Stimulated activated CD8-positive, alpha-beta memory T cell treated with anti-CD3 and anti-CD28 coated beads, Interleukin-15, amount 100 ng/mL, for 24 hours (primary cell): ENCODE measurements at places on chromosomes 2 and 18.

DNA sequence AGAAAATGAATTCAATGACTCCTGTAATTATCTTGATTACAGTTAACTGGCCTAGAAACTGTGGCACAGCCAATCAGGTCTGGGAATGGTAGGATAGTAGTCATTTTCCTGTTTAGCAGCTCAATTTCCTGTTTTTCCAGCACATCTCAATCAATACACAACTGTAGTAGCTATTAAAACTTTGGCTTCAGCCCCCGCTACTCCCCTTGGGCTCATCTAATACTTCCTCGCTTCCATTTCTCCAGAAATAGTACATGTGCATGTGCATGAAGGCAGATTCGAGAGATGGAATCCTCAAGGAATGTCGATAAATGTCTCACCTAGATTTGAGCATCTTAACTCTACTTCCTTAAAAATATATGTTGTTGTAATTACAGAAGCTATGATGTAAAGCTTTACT, 9.7 kb downstream of the COBLL1 start:
- no peak for DNase-seq

DNA sequence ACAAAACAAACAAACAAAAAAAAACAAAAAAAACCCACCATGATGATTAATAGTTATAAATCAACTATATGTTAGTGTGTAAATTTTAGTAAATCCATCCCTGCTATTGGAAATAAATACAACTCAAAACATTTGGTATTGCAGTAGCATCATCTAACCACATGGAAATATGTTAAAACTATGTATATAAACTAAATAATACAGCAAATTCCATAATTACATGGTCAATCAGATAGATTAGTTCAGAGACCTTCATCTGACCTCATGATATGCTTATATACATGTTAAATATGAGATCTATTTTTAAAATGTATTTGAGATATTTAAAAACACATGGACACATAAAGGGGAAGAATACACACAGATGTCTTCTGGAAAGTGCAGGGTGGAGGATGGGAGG, 384.2 kb downstream of the TMX3 start:
- no peak for DNase-seq

DNA sequence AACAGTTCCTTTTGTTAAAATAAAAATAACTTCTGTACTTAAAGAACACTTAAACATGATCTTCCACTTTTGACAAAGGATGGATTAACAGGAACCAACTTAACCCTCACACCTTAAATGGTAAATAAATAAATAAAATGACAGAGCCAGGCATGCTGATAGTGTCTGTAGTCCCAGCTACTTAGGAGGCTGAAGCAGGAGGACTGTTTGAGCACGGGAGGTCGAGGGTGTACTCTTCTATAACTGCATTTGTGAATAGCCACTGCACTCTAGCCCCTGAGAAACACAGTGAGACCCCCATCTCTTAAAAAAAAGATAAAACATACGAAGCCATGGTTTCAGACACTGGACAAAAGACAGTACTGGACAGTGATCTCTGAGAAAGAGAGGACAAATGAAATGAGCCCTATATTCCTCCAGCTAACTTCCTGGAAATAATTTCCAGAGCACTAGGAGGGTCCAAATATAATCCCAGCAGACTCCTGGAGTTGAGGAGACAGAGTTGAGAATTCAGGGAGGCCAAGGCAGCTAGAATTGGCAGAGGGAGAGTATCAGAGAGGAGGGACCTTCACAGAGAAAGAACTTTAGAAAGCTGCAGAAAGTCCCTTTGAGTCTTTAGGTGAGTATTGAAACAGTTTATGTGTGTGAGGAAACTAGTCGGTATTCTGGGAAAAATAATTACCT, 17.4 kb downstream of the PPP4R1 start:
- no peak for DNase-seq

- no peak for DNase-seq
These were observed at the start of gene GRP for GRCh38 chr18:59219672-59220163. Gene GRP, plus strand, starts transcription at chr18:59220158. Its CDS starts 108 bp downstream, at chr18:59220266.

- DNase-seq, result no peak
These were observed 157.4 kb downstream of the TAF4B start for GRCh38 chr18:26383454-26384270.

- DNase-seq, result no peak
These were observed 9.0 kb upstream of the CTIF start for GRCh38 chr18:48529796-48530195.

GRCh38 chr2:75640621-75641121, 5.9 kb upstream of the MRPL19 start:
- DNase-seq, result no peak

GRCh38 chr18:1361936-1362335, 457.3 kb downstream of the ADCYAP1 start:
- DNase-seq, result no peak

DNA sequence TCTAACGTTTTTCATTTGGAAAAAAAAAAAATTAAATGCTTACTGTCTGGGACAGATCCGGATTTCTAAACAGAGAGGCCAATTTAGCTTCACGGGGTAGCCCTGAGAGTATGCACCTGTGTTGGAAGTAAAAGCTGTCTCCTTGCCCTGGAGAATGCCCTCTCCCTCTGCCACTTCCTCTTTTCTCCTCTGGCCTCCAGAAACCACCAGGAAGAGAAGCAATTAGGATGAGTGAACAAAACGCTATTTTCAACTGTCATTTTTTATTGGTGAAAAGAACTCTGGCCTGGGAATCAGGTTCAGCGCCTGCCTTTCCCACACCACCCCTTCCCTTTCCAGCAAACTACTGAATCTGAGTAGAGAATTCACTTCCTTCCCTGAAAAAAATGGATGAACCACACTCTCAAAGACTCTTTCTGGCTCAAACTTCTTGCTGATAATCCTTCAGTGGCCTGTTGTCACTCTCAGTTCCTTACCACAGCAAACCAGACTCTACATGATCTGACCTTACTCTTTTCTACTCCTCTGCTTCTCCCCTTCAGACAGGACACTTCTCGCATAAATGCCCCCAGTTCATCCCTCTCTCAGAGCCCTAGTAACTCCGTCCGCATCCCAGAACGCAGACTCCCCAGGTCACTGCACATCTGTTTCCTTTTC, 29.8 kb downstream of the KLF7 start:
- DNase-seq, result no peak

DNA sequence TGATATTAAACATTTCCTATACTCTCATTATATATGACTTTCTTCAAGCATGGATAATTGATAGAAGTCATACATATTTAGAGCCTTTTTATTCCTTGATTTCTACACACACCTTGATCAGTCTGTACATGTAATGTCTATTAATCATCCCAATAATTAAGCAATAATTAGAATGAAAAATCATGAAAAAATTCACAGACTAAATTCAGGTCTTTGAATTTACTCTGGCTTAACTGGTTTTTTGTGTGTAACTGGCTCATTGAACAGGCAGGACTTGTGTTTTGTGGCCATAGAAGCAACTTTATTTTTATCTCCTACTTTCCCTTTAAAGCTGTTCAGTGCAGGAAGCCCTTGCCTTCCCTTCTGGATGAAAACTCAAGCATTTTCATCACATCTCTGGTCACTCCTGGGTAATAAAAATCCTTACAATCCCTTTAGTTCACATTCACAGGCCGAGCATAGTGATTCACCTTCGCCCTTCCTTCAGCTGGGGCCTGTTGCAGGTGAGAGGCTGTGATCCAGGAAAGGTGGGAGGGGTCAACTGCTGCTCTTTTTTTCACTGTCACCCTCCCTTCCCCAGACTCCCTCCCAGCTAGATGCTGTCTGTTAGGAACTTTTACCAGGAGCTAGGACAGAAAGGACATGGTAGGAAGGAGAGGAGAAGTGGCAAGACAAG, 58.0 kb upstream of the ITSN2 start:
- DNase-seq, result no peak

GRCh38 chr2:52308156-52308555, 1276.2 kb upstream of the NRXN1 start:
- no peak for DNase-seq

DNA sequence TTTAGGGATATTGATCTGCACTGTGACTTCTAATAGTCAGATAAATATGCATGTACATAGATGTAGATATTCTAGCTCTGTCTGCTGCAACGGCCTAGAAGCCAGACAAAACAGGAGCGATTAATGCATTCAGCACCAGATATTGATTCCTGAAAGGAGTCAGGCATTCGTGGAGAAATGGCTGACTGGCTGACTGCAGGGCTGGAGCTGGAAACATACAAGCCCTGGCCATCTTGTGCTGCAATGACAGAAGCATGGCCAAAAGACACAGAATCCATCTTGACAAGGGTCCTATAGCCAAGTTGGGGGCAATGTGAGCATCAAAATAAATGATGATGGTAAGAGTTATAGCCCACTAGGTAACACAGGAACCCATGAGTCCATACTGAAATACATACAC, 231.5 kb upstream of the KLHL29 start:
- no peak for DNase-seq

- no peak for DNase-seq
These were observed 23.5 kb downstream of the GPD2 start for GRCh38 chr2:156459720-156460119.

DNA sequence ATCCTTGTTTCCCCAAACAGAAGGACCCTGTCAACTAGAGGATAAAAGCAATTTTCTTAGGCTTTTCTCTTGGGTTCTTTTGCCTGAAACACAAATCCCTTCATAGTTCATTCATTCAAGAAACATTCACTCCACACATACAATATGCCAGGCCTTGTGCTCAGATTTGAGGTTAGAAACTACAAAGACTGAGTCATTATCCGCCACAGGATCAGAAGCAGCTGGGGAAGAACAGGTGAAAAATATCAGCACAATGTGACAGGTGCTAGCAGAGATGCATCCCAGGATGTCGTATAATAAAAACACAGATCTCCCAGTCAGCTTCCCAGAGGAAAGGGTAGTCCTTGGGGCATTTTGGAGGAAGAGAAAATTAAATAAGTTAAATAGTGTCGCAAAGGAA, 172.4 kb downstream of the LRATD1 start:
- no peak for DNase-seq

DNA sequence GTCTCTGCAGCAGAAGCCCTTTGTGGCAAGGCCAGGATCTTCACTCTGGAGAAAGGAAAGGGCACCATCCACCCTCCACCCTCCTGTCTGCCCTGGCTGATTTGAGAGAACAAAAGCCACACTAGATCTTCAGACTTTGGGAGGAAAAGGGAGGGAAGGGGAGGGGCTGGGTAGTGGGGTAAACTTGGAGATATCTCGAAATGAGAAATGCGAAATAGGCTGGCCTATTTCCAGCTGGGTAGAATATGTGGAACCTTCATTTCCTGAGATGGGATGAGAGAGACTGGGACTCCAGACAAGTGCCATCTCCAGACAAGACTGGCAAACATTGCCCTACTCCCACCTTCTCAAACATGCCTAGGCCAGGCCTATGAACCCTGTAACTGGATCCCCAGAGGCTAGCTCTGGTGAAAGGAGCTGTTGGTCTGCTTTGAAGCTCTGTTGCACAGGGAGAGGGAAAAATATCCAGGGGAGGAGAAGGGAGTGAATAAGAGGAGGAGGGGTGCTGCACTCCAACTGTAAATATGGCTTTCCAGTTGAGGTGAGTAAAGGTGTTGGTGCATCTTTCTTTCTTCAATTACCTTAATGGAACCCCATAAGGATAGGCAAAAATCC, 1.7 kb downstream of the HOXD12 start:
- DNase-seq, result no peak

DNA sequence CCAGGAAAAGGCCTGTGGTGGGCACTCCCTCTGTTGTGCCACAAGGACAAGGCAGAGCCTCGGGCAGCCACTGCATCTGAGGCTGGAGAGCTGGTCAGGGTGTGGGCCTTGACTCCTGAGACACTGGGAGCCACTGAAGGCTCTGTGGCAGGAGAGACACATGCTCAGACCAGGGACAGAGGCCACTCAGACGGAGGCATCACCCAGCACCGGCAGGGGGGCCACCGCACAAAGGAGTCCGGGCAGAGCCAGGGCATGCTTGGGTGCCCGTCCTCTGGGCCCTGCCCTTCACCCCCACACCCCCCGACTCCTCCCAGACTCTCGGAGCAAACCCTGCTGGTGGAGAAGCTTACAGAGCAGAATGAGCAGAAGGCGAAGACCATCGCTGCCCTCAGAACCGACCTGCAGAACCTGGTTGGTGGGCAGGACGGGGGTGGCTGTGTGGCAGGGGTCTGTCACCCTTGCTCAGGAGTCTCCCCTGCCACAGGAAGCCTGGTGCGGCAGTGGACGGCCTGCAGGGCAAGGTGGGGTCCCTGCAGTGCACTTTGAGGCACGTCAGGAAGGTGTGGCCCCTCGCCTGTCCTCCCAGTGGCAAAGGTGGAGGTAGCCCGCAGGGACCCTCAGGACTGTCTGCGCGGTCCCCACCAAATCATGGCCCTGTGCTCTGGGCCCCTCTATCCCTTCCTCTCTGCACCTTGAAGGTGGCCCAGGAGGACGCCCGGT, 26.0 kb downstream of the CROCC2 start:
- no peak for DNase-seq

DNA sequence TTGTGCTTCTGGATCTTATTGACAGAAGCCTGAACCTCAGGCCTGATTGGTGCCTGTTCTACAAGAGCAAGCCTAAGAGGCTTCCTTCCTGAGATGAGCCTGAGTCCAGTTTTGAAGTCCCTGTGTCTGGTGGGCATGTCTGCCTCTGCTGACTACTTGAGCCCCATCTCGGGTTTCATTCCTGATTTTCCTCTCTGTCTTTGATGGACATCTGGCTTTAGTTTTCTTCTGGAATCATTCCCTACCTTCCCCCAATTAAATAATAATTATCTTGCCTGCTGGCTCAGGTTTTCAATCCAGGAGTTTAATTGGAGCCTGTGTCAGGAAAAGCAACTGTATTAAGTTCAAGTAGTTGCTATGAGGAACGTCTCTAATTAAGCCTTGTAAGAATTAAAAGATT, 135.5 kb upstream of the MC4R start:
- no peak for DNase-seq

GRCh38 chr2:228768818-228769217, 502.3 kb downstream of the PID1 start:
- no peak for DNase-seq

DNA sequence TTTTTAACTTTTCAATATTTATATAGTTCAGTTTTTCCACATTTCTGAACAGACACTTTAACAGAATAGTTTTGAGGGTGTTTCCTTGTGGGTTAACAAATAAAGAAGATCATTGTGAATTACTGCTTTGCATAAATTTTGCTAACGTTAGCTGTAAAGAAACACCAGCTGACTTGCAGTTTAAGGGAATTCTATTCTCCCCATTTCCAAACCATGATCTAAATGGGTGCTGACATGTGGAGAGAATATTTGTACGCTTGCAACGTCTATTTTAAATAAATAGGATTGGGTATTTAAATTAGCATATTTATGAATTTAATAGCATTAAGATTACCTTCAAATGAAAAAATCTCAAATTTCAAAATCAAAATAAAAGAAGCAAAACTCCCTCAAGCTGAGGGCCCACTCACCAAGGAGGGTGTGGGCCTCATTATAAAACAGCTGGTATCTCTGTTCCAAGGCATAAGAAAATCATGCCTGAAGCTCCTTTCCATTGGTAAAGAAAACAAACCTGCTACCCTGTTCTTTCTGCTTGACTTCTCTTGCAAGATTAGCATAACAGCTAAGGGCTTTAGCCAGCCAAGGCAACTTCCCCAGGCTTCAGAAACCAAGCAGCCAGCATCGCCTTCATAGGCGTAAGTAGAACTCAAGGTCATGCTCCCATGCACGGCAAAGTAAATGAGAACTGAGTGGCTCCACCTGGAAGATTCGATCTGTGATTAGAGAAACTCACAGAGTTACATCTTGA, 3.2 kb downstream of the MRO start:
- no peak for DNase-seq
